Bone marrow (tissue), 2 donors: ENCODE measurements at places on chromosomes 6 and 20.

- no peak for DNase-seq
Measured at GRCh38 chr6:44016131-44016870, 111.0 kb downstream of the MRPL14 start.

- DNase-seq = peak; percentile 80
Measured at GRCh38 chr6:29723262-29723665, at the start of gene HLA-F. Gene HLA-F, plus strand, starts transcription at chr6:29723434. Its CDS starts 30 bp downstream, at chr6:29723464.

DNA sequence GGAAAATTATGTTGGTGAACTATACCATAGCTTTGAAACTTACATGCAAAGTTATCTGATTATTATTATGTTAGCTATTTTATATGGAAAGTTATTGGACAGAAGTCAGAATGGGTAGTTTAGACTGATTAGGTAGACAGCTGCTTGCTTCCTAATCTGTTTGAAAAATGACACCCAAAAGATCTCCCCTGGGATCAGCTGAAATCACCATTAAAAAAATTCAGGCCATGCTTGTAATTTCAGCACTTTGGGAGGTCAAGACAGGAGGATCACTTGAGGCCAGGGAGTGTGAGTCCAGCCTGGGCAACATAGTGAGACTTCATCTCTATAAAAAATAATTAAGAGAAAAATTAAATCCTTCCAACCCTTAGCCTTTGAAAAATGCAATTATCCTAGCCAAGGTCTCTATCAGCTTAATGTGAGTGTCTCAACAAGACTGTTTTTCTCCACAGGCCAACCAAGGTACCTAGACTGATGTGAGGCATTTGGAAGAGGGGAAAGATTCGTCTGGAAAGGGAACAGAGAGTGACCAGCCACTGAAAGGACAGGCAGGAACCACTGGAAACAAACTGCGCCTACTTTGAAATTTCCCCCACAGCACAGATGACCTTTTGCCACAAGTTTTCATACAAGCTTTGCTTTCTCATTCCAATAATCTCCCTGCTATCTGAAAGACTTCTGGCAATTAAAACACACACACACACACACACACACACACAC is 232.3 kb downstream of the GMPR start:
- DNase-seq = no peak

DNA sequence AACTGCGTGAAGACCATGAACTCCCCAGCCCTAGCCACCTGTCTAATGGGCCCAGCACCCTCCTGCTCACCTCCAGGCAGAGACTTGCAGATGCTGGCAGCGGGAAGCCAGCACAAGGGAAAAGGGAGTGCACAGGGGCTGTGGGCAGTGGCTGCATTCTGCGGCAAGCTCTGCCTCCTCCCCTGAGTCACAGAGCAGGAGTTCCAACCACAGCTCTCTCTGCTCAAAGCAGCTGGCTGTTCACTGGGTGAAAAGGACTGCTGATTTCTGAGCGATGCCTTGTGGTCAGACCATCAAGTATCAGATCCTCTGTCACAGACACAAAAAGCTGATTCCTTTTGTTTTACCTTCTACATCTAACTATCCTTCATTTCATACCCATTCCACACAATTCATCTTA is 10.5 kb downstream of the NKX2-2 start:
- DNase-seq = no peak

DNA sequence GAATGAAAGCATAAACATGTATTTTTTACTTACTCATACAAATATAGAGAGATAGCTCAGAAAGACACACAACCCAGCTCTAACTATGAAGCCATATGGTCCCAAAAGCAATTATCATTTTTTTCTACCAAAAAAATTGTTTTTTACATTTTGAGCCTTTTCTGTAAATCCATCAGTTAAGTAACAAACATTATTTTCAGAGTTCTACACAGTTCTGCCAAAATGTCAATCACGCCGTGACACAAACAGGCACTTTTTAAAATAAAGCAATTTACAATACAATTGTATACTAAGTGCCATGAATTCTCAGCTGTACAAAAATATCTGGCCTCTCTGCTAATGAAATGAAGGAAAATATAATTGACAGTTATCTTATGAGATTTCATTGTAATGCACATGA is 201.4 kb upstream of the ID4 start:
- DNase-seq = no peak

GRCh38 chr20:38790200-38791053 is 15.1 kb upstream of the PPP1R16B start:
- DNase-seq = peak; percentile 42

DNA sequence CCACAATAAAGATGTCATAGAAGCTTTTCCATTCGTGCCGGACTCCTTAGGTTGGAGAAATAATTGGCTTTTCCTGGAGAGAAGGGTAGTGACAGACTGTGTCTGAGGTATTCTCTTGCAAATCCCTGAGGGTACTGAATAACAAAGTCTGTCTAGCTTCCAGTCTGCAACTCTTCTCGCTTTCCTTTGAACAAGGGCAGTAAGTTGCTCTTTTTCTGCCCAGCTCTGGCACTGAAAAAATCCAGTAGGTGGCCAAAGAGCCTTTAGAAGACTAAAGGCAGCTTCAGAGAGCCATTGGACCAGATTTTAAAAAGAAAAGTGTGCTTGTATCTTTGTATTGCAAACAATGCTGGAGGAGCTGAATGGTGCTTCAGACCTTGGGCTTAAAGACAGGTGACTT is 20.7 kb upstream of the RREB1 start:
- DNase-seq = no peak

DNA sequence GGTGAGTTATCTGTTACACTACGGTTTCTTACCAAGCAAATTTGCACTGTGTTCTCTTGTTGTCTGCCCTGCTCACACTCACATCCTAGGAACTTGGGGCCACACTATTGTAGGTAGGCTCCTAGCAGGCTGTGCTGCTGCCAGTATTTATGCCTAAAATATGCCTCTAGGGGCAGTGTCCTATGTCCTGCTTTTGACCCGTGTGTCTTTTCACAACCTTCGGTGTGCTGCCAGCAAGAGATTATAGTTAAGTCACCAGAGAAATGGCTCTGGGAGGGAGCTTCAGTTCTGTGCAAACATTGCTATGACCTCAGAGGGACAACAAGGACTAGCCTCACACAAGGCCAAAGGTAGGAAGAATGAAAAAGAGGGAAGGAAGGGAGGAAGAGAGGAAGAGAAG is 8.9 kb upstream of the TAAR5 start:
- DNase-seq = no peak

DNA sequence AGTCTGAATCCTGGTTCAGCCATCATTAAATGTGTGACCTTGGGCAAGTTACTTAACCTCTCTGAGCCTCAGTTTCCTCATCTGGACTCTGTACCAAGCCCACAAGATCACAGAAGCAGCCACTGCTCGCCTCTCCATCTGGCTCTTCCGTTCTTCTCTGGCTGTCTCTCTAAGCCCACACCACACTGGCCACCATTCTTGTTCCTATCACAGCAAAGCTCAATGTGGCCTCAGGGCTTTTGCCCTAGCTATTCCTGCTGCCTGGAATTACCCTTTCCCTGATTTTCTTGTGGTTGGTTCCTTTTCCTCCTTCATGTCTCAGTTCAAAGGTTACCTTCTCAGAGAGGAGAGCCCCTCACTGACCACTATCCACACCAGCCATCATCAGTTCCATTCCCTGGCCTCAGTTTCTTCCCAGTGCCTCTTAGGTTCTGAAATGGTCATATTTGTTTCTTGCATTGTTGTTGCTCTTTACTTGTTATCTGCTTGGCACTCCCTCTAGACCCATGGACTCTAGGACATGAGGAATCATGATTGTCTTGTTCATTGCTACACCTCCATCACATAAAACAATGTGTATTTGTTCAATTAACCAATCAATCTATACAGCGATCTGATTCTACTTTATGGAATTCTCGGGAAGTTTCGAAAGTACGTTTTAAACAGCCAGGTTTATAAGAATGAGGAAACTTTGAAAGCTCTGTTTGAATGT is 56.5 kb upstream of the PTPN1 start:
- no peak for DNase-seq

- DNase-seq = no peak
Measured at GRCh38 chr20:34755367-34755766, 51.2 kb downstream of the TP53INP2 start.

GRCh38 chr6:39892490-39893129 is 41.7 kb downstream of the MOCS1 start:
- no peak for DNase-seq

DNA sequence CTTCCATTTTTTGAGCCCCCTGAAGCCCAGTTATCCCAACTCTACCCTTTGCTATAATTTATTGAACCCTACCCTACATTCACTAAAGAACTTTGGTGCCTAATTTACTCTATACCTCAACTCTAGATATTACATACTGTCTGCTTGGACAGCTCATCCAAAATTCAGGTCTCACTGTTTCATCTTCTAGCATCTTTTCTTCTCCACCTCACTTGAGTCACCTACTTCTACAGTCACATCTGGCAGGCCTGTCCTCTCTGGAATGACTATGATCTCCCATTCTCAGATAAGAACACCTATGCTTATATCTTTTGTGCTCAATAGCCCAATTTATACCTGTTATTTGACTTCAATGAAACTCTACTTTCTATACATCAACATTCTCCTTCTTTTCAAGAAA is 58.0 kb downstream of the SHPRH start:
- no peak for DNase-seq

GRCh38 chr20:36893801-36894200 is 17.9 kb downstream of the TLDC2 start:
- no peak for DNase-seq
